ENCODE measurements at places on chromosomes 12 and 14.

DNA sequence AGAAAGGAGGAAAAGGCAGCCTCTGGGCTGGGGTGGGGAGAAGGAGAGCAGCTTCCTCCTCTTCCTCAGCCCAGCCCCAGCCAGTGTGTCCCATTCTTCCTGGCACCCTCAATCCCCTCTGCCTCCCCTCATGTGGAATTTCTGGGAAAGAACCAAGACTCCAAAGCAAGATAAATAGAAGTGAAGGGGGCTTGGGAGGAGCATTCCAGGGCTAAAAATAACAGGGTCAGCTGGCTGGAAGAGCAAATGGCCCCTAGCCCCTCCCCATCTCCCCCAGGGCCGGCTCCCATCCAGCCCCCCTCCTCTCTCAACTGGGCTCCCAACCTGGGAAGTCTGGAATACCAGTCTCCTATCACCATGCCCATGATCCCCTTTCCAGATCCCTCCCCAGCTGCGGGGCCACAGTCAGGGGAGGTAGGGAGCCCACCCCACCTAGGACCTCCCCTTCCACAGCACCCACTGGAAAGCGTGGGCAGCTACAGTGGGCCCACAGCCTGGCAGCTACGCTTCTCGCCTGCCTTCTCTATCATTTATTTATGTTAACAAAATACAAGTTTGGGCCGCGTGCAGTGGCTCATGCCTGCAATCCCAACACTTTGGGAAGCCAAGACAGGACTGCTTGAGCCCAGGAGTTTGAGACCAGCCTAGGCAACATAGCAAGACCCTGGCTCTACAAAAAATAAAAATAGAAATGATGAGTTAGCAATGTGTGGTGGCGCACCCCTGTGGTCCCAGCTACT is 88.3 kb downstream of the IRF2BPL start:
- DNase-seq, result no peak

DNA sequence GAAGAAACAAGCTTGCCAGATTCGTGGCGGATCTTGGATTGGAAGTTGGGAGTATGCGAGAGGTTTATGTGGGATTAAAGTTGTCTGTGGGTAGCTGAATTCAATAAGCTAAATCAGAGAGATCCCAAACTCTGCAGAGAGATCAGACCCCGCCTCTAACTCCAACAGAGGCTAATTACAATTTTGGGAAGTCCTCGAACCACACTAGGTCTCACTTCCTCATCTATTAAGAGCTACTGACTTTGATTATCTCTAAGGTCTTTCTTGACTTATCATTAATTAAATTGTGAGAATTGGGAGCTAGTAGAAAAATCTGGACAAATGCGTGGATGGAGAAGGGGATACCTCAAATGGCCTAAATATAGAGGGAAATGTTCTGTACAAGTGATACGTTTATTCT is 9.1 kb downstream of the NTF3 start:
- no peak for DNase-seq

DNA sequence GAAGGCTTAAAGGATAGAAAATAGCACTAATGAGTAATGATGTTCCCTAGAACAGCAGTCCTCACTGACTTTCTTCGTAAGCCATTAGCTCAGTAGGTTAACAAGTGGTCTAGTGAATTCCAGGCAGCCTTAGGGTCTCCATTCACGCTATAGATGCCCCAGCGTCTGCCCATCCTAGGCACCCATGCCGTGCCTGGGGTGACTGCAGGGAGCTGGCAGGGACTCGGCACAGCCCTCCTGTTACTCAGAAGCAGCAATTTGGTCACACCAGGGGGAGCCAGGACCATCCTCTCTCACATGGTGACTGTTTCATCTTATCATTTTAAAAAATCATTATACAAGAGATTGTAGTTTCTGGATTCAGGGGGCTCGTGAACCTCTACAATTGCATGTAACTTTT is 66.0 kb upstream of the TRAF3 start:
- DNase-seq, result no peak

GRCh38 chr14:51302295-51303030 is 62.4 kb downstream of the TMX1 start:
- DNase-seq, result peak; percentile 73

DNA sequence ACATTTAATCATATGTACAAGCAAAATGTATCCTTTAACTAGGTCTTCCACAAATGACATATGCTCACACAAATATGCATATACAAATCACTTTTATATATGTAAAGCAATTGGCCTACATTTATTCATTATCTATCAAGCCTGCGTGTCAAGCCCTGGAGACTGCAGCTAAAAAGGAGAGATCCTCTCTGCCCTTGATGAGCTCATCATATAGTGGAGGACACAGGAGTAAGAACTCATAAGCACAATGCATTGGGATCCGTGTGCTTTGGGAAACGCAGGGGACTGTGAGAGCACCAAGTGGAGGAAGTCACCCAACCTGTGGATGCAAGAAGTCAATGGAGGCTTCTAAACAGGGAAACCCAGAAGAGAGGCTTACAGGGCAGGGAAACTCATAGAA is 735.7 kb downstream of the BCL11B start:
- no peak for DNase-seq

DNA sequence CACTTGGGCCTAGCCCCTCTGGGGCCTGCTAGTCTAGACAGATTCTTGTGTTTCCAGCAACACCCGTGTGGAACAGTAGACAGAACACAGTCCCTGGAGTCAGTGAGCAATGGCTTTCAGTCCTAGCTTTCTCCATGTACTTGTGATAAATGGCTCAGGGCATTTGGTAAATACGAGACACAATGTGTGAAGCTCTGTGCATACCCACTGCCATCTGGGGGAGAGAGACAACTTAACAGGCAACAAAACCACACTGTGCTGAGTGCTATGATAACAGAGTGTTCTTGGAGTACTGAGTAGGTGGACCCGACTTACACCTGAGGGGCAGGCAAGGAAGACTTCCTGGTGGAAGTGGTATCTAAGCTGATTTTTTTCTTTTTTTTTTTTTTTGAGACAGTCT is 86.3 kb upstream of the TBX3 start:
- DNase-seq, result no peak

GRCh38 chr12:727321-727720 is 25.1 kb upstream of the WNK1 start:
- DNase-seq, result no peak

DNA sequence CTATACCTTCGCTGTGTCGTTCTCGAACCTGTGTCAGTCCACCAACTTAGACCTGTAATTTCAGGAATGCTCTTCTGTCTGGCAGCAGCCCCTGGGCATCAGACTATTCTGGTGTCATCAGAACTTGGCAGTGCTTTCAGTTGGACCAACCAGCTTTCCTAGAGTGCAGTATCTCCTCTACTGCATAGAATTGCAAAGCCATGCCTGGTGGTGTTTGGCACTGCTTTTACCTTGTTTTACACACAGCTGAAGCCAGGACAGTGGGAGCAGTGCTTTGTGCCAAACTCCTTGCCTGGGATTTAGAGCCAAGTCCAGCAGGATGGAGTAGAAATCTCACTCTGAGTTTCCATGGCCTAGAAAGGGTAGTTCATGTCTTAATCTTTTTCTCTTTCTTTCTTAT is 1.5 kb downstream of the FLVCR2 start:
- no peak for DNase-seq

DNA sequence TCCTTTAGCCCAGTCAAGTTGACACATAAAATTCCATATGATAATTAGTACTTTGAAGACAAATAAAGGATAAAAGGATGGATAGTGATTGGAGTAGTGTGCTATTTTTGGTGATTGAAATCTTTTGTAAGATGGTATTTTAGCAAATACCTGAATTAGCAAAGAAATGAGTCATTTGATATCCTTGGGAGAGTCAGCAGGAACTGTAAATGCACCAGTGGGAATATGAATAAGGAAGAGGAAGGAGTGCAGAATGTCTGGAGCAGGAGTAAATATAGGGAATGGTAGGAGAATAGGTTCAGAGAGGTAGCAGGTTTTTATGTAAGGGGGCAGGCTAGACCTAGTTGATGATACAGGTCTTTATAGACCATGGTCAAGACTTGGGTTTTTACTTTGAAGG is 75.0 kb downstream of the TRMT5 start:
- DNase-seq, result no peak

GRCh38 chr12:101809208-101809607 is 21.6 kb downstream of the GNPTAB start:
- no peak for DNase-seq

- no peak for DNase-seq
Observed at GRCh38 chr12:131927110-131928079, 1.7 kb upstream of the PUS1 start.

GRCh38 chr12:92717202-92717601 is 14.4 kb downstream of the PLEKHG7 start:
- no peak for DNase-seq

DNA sequence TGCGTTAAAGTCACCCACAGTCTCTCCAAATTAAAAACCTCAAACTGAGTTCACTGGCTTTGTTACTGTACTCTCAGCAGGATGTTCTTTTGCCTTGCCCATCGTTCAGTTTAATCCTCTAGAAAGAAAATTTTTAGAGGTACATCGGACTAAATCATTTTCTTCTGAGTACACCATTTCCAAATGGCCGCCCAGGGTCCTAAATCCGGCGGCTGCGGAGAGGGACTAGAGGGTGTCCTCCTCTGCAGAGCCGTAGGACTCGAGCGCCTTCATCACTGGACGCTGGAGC is 1.4 kb downstream of the LIN7A start:
- DNase-seq, result no peak

GRCh38 chr14:96195441-96196081 is 9.1 kb upstream of the BDKRB2 start:
- DNase-seq, result no peak

GRCh38 chr12:23555180-23555824 is 394.2 kb downstream of the SOX5 start:
- DNase-seq, result no peak

DNA sequence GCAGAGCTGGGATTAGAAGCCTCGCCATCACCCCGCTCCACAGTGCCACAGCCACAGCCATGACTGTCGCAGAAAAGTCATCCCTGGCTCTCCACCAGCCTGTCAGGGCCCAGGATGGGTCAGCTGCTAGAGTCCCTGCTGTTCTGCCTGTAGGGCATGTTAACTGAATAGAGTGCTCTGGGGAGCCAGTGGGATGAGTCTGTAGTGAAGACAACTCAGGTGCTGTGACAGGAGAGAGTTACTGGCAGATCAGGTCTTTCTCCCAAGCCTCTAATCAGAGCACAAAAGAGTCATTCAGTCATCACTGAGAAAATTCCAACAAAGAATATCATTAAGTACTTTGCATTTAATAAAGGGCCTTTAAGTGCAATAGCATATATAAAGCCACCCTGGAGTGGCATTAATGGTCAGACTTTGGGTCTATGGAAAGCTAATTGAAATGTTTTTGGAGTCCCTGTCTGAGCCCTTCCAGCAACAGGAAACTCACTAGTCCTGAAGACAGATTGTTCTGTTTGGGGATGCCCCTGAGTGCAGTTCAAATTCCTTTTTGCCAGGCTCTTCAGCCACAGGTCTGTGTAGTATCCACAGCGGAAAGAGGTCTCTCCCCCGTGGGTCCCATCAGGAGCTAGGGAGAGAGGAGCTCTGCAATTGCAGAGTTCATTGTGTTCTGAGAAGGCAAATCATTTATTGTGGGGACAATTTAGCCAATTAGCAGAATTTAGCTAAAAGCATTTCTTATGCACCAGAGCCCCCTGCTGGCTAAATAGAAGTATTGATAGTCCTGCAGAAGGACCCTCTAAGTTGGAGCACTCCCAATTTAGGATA is 45.2 kb upstream of the C14orf132 start:
- DNase-seq, result peak; percentile 83

GRCh38 chr14:24960816-24961215 is 89.1 kb downstream of the STXBP6 start:
- DNase-seq, result no peak

DNA sequence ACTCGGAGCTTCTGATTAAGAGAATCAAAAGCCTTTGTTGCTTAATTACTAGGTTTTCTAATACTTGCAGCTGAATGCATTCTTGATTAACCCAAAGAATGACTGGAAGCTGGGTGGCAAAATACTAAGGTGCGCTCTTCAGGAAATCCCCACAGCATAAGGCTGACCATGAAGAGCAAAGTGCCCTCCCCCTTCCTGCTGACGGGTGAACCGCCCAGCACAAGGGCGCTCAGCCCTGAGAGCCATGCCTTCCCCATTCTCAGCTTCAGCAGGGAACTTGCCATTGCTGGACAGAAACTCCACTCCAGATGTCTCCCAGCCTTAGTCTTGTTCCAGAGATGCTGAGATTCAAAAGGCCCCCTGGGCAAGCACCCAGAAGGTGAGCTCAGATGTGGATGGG is 27.2 kb upstream of the FBRSL1 start:
- DNase-seq, result no peak

GRCh38 chr12:45879363-45879895 is 110.9 kb downstream of the SCAF11 start:
- DNase-seq, result no peak

DNA sequence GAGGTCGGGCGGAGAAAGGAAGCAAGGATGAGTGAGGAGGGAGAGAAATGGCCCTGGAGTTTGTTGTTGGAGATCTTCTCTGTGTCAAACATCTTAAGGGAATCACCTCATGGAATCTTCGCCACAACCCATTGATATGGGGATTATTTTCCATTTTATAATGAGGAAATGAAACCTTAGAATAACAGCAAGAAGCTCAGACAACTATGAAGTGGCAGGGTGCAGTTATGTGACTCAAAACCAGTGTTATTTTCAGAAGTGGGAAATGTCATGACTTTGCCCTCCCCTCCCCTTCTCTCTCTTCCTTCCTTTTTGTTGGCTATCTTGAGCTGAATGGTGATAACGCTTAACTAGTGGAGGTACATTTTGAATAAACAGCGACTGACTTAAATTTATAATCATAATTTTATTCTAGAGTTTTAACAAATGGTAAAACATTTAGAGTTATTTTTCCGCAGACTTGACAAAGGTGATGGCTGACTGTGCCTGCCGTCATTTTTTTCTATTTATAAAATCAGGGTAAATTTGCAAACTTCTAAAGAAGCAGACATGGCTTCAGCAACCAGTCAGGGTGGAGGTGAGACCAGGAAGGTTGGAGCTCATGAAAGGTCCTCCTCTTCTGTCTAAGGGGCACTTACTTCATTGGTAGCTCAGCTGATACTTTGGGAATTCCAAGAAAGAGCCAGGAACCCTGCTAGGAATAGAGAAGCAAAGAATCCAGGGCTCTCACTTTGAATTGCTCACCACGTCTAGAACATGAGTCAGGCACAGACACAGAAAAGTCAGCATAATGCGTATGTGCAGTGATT is 232.4 kb downstream of the RGS6 start:
- no peak for DNase-seq

DNA sequence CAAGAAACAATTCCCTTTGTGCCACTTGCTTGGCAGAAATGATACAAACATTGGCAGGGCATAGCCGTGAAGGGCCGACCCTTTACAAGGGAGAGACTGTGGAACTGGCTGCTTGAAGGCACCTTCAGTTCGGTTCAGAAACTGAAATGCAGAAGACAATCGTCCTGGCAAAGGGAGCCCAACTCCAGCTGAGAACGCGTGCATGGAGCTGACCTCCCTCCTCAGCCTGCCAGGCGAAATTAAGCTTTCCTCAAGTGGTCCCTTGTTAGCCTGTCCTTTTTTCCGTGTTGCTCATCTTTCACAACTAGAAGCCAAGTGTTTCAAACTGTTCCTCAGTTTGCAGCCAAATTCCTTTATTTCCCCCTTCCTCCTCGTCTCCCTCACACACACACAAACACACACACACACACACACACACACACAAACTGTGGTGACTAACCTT is 8.1 kb downstream of the LGR5 start:
- no peak for DNase-seq
